Spleen (tissue), 13 donors: ENCODE measurements at places on chromosomes 4 and X.
A peak's percentile ranks its signal among the peaks of the same experiment; 100 is the strongest.

- no peaks in the 10 kb centered on the region for H3K4me1 ChIP-seq
- H3K4me3 ChIP-seq, result no peak overlapping the region
- H3K27ac ChIP-seq, result no peak overlapping the region
- H3K36me3 ChIP-seq, result no peaks in the 10 kb centered on the region
Observed at GRCh38 chrX:18647621-18648020, 24.3 kb downstream of the RS1 start.

DNA sequence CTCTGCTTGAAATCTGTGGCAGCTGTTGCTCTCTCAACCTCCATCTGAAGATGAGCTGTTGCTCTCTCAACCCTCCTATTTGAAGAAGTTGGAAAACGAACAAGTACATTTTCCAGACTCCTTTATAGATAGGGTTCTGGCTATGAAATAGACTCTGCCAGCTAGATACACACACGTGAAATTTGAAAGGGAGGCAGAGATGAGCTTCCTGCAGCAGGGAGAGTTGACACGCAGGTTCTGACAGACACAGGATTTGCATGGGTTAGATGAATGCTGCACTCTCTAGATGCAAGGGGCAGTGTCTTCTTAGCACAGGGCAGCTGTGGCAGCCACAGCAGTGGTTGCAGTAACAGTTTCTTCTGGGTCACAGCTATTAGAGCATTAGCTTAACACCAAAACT, 8.0 kb upstream of the PYURF start:
- no peak overlapping the region for H3K4me3 ChIP-seq
- H3K27me3 ChIP-seq, result no peaks in the 10 kb centered on the region
- no peaks in the 10 kb centered on the region for H3K36me3 ChIP-seq
- peaks cover 2% of the 10 kb centered on the region for H3K4me1 ChIP-seq

- no peaks in the 10 kb centered on the region for H3K36me3 ChIP-seq
- no peaks in the 10 kb centered on the region for H3K27me3 ChIP-seq
- no peaks in the 10 kb centered on the region for H3K4me1 ChIP-seq
- no peak overlapping the region for H3K27ac ChIP-seq
- no peak for DNase-seq
- no peak overlapping the region for H3K4me3 ChIP-seq
Observed at GRCh38 chr4:175705407-175705806, 106.7 kb downstream of the GPM6A start.

GRCh38 chr4:75432683-75433082, 81.5 kb downstream of the RCHY1 start:
- no peaks in the 10 kb centered on the region for H3K4me1 ChIP-seq
- H3K4me3 ChIP-seq, result no peak overlapping the region
- no peak overlapping the region for H3K27ac ChIP-seq
- H3K27me3 ChIP-seq, result no peaks in the 10 kb centered on the region

GRCh38 chr4:2416564-2417225, 1.8 kb downstream of the ZFYVE28 start:
- H3K36me3 ChIP-seq, result no peaks in the 10 kb centered on the region
- peak overlapping the region; percentile 80 for H3K27ac ChIP-seq

GRCh38 chr4:182537031-182537795, 294.0 kb downstream of the TENM3 start:
- H3K36me3 ChIP-seq, result no peaks in the 10 kb centered on the region
- H3K4me1 ChIP-seq, result no peaks in the 10 kb centered on the region
- no peak for DNase-seq
- no peak overlapping the region for H3K27ac ChIP-seq

- no peak overlapping the region for H3K27ac ChIP-seq
- H3K27me3 ChIP-seq, result no peaks in the 10 kb centered on the region
- H3K36me3 ChIP-seq, result no peaks in the 10 kb centered on the region
- no peak overlapping the region for H3K4me3 ChIP-seq
Observed at GRCh38 chrX:74458736-74459135, 37.4 kb downstream of the SLC16A2 start.

DNA sequence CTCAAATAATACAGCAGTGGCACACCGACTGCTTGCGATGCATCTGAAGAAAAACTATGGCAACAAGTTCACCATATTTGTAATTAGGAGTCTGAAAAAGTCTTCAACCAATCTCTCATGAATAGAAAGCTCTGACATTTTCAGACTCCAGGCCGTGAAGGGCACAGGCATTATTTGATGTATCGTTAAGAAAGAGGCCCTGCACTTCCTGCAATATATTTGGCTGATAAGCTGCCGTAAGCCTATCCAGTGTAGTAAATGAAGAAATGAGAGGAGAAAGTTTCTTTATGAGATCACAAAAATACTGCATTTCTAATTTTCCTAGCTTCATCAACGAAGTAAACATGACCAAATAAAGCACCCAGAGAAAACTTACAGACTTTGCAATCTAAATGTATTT, 613.8 kb upstream of the TECRL start:
- H3K27me3 ChIP-seq, result no peaks in the 10 kb centered on the region
- no peaks in the 10 kb centered on the region for H3K4me1 ChIP-seq
- no peaks in the 10 kb centered on the region for H3K36me3 ChIP-seq
- no peak for DNase-seq
- no peak overlapping the region for H3K4me3 ChIP-seq
- no peak overlapping the region for H3K27ac ChIP-seq

GRCh38 chr4:113955411-113955810, 24.0 kb downstream of the ARSJ start:
- no peaks in the 10 kb centered on the region for H3K4me1 ChIP-seq
- no peak overlapping the region for H3K4me3 ChIP-seq
- H3K36me3 ChIP-seq, result no peaks in the 10 kb centered on the region
- DNase-seq, result no peak
- H3K27me3 ChIP-seq, result no peaks in the 10 kb centered on the region

- no peaks in the 10 kb centered on the region for H3K36me3 ChIP-seq
- DNase-seq, result no peak
- H3K4me1 ChIP-seq, result peaks cover 51% of the 10 kb centered on the region
Observed at GRCh38 chr4:85745939-85746338, 271.0 kb downstream of the ARHGAP24 start.

- DNase-seq, result no peak
- H3K27me3 ChIP-seq, result no peaks in the 10 kb centered on the region
- peaks cover 6% of the 10 kb centered on the region for H3K4me1 ChIP-seq
- H3K4me3 ChIP-seq, result no peak overlapping the region
- no peaks in the 10 kb centered on the region for H3K36me3 ChIP-seq
Observed at GRCh38 chr4:122453384-122453995, 3.0 kb downstream of the IL2 start.

DNA sequence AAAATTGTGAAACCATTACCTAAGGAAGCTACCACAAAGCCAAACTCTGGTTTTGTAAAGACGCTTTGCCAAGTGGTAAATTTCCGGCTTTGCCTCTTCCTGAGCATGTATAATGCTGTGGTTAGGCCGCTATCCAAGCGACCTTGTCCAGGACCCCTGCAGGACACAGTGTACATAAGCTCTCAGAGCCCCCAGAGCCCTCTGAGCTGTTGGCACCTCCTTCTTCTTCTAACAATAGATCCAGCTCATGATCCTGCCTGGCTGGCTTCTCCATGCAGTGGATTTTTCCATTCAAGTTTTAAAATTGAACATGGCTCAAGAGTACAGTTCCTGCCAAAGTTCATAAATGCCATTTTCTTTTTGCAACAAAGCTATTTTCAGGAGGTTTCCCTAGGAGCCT, 326.7 kb downstream of the MAPK10 start:
- H3K27ac ChIP-seq, result no peak overlapping the region
- H3K36me3 ChIP-seq, result no peaks in the 10 kb centered on the region
- no peaks in the 10 kb centered on the region for H3K27me3 ChIP-seq
- DNase-seq, result no peak
- H3K4me3 ChIP-seq, result no peak overlapping the region
- H3K4me1 ChIP-seq, result peaks cover 10% of the 10 kb centered on the region

GRCh38 chrX:41435708-41436107, 11.4 kb upstream of the NYX start:
- DNase-seq, result no peak
- no peaks in the 10 kb centered on the region for H3K27me3 ChIP-seq
- H3K27ac ChIP-seq, result peak overlapping the region; percentile 79
- H3K4me3 ChIP-seq, result no peak overlapping the region
- no peaks in the 10 kb centered on the region for H3K4me1 ChIP-seq
- no peaks in the 10 kb centered on the region for H3K36me3 ChIP-seq

DNA sequence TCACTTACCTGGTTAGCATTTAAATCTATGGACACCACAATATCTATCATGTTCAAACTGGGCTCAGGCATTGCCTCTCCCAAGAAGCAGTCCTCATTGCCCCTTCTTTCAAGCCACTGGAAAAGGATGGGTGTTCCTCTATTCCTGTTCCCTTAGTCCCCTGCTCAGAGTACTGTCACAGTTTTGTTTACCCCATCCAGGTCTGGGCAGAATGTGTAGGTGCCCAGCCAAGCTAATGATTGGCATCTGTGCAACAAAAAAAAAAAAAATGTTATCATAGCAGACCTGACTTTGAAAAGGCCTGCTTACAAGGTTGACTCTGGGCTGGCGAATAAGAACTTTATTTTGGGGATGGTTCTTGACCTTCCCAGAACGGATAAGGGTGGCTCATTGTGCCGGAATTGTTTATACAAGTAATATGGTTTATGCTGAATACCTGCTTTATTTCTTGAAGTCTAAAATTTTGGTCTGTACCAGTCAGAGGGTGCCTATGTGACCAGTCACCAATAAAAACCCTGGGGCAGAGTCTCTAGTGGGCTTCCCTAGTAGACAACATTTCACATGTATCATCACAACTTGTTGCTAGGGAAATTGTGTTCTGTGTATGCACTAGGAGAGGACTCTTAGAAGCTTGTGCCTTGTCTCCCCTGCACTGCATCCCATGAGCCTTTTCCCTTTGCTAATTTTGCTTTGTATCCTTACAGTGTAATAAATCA, 47.9 kb downstream of the JADE3 start:
- no peak overlapping the region for H3K4me3 ChIP-seq
- no peaks in the 10 kb centered on the region for H3K27me3 ChIP-seq
- H3K36me3 ChIP-seq, result no peaks in the 10 kb centered on the region

- H3K36me3 ChIP-seq, result no peaks in the 10 kb centered on the region
- no peaks in the 10 kb centered on the region for H3K27me3 ChIP-seq
- H3K27ac ChIP-seq, result no peak overlapping the region
- no peak overlapping the region for H3K4me3 ChIP-seq
- no peaks in the 10 kb centered on the region for H3K4me1 ChIP-seq
Observed at GRCh38 chr4:127162741-127163140, 470.0 kb upstream of the INTU start.

GRCh38 chr4:15318621-15319348, 109.0 kb upstream of the C1QTNF7 start:
- H3K27ac ChIP-seq, result no peak overlapping the region
- no peaks in the 10 kb centered on the region for H3K4me1 ChIP-seq
- no peaks in the 10 kb centered on the region for H3K27me3 ChIP-seq
- no peaks in the 10 kb centered on the region for H3K36me3 ChIP-seq
- DNase-seq, result no peak

DNA sequence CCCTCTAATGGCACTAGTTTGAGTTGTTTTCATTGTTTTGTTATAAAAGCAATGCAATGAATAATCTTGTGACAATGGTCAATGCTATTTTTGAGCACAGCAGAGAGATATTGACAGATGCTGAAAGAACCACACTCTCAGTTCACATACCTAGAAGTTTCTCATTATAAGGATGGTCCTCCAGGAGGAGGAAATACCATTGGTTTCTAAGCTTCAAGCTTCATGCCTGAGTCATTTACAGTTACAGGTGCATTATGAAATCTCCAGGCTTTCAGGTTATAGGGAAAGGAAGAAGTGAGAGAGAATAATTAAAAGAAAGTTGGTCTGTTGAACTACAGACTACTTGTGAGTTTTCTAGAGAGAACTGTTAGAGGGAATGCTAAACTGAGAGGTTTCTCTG, 75.3 kb downstream of the PWWP3B start:
- no peak overlapping the region for H3K4me3 ChIP-seq
- H3K4me1 ChIP-seq, result no peaks in the 10 kb centered on the region

- no peak overlapping the region for H3K27ac ChIP-seq
- no peaks in the 10 kb centered on the region for H3K27me3 ChIP-seq
- H3K4me3 ChIP-seq, result no peak overlapping the region
Observed at GRCh38 chr4:174815282-174815681, 13.8 kb downstream of the GLRA3 start.

- no peaks in the 10 kb centered on the region for H3K27me3 ChIP-seq
- H3K4me3 ChIP-seq, result no peak overlapping the region
- no peaks in the 10 kb centered on the region for H3K4me1 ChIP-seq
Observed at GRCh38 chr4:138307319-138307718, 65.2 kb upstream of the SLC7A11 start.

- H3K4me1 ChIP-seq, result peaks cover 7% of the 10 kb centered on the region
- H3K36me3 ChIP-seq, result no peaks in the 10 kb centered on the region
- H3K27me3 ChIP-seq, result no peaks in the 10 kb centered on the region
- no peak overlapping the region for H3K27ac ChIP-seq
Observed at GRCh38 chrX:154797006-154797405, 8.3 kb downstream of the MPP1 start.

- peak within 1 kb of the TSS; percentile 97 for H3K27ac ChIP-seq
- H3K27me3 ChIP-seq, result no peaks in the 10 kb centered on the region
- H3K4me3 ChIP-seq, result peak within 1 kb of the TSS; percentile 93
- H3K4me1 ChIP-seq, result peaks cover 7% of the 10 kb centered on the region
Observed at GRCh38 chr4:148441986-148442831, at the start of gene NR3C2. NR3C2 (minus strand) TSS chr4:148442414.

DNA sequence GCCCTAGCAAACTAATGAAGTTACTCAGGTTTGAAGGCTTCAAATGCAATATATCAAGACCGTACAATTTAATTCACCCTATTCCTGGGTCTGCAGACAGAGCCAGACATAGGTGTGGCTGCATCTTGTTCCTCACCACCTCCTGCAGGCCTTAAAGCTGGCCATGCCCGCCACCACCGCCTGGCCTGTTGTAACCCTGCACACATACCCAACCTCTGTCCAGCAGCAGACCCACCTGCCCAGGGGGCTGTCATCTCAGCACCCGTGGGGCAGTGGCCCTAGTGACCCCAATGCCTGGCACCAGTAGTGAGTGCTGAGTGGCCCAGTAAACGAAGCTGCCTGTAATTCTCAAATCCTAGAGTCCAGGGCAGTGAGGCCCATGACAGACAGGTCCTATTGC, 40.7 kb downstream of the ZBTB49 start:
- H3K4me1 ChIP-seq, result no peaks in the 10 kb centered on the region
- no peaks in the 10 kb centered on the region for H3K36me3 ChIP-seq
- H3K27ac ChIP-seq, result no peak overlapping the region
- no peaks in the 10 kb centered on the region for H3K27me3 ChIP-seq
- H3K4me3 ChIP-seq, result no peak overlapping the region

DNA sequence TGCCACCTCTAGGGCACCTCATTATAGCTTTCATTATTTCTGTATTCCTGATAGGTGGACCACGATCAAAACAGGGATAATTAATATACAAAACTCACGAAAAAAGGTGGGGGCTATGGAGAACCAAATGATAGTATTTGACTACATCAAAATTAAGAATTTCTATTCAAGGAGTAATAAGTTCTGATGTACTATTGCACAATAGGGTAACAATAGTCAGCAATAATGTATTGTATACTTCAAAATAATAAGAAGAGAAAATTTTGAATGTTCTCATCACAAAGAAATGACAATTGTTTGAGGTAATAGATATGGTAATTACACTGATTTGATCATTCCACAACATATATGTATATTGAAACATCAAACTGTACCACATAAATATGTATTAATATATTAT, 327.3 kb upstream of the TRAM1L1 start:
- H3K4me1 ChIP-seq, result no peaks in the 10 kb centered on the region
- H3K4me3 ChIP-seq, result no peak overlapping the region
- DNase-seq, result no peak
- H3K27me3 ChIP-seq, result no peaks in the 10 kb centered on the region

DNA sequence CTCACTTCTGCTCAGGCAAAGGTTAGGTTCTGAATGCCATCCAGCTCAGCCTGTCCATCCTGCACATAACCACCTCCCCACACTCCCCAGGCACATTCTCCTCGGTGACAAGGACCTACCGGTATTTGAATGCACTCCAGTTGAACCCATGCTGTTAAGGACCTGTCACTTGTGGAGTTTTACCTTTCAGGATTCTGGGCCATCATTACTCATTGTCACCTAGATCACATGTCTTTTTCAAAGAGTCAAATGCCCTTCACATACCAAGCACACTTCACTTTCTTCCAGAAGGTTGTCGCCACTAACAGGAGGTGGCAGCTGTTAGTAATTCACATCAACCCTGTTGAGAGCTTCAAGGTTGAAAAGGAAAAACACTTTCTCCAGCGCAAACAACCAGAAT, 218.3 kb downstream of the SOWAHB start:
- no peak overlapping the region for H3K4me3 ChIP-seq
- H3K27me3 ChIP-seq, result no peaks in the 10 kb centered on the region
- H3K27ac ChIP-seq, result no peak overlapping the region
